ENCODE measurements at places on chromosomes 12 and 14.

DNA sequence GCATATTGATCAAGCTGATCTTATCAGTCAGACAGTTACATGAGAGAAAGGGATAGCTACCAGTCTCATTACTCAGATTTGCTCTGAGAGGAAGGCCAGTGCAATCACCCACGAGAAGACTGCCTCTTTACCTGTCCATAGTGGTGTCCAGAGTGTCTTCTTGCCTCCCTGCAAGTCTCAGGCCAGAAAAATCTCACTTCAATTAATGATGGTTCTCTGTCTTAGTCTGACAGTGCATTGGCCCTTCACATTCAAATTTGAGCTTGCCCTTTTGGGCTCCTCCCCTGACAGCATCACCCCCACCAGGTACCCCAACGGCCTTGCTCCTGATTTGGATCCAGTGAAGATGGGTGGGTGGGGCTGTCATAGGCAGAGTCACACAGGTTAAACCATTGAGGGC lies at the start of gene AICDA:
Gene AICDA (minus strand): TSS at position 231 of the 400 bp plus-strand sequence. CDS start 92 bp downstream, at position 139.
- no peak for DNase-seq

DNA sequence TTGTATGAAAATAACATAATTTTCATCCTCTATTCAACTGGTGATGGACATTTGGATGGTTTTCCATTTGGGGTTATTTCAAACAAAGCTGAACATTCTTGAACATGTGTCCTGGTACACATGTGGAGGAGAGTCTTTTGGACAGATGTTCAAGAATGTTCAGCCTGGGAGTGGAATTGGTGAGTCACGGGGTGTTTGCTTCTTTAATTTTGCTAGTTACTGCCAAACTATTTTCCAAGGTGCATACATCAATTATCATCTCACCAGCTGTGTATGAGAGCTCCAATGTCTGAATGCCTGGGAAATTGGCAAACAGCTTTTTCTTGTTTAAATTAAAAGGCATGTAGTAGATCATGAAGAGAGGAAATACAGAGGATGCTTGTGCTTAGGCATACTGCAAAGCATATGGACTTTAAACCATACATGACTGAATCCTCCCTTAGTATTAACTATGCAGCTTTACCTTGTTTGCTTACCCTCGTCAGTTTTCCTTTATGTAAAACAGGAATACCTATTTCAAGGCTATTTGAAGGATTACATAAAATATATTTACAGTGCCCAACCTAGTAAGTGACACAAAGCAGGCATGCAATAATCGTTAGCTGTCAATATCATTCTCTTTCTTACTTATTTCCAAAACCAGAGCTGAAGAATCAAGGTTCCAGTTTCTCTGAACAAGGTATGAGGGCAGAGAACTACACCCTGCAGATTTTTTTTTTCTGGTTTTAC lies 152.1 kb downstream of the ITPR2 start:
- DNase-seq, result no peak

DNA sequence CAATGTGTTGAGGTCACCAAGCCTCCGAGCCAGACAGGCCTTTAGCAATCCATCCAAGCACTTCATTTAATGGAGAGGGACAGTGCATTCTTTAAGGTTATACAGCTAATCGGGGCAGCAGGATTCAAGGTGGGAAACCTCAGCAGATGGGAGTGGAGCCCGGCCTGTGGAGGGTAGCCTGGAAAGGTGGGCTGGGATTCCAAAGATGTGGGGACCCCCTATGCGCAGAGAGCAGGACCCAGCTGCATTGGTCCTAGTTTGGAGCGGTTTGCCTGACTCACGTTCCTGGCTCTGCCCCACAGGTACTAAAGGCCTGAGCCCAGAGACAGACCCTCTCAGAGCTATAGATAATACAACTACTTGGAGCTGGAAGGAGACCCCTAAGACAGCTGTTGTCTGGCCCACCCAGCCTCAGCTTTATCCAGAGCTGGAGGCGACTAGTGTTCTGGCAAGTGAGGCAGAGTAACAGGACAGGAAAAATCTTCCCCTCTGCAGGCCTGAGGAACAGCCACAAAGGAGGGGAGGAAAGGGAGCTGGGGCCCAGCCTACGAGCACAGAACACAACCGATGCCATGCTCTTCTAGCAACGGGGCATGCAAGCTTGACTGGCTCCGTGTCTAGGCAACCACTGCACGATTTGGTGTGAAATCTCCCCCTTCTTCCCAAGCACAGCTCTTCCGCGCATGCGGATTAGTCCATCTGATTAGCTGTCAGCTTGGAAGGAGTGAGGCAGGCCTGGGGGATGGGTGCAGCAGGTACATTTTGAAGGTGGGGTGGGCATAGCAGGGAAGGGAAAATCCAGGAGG lies 1.1 kb upstream of the MYH7 start:
- no peak for DNase-seq

DNA sequence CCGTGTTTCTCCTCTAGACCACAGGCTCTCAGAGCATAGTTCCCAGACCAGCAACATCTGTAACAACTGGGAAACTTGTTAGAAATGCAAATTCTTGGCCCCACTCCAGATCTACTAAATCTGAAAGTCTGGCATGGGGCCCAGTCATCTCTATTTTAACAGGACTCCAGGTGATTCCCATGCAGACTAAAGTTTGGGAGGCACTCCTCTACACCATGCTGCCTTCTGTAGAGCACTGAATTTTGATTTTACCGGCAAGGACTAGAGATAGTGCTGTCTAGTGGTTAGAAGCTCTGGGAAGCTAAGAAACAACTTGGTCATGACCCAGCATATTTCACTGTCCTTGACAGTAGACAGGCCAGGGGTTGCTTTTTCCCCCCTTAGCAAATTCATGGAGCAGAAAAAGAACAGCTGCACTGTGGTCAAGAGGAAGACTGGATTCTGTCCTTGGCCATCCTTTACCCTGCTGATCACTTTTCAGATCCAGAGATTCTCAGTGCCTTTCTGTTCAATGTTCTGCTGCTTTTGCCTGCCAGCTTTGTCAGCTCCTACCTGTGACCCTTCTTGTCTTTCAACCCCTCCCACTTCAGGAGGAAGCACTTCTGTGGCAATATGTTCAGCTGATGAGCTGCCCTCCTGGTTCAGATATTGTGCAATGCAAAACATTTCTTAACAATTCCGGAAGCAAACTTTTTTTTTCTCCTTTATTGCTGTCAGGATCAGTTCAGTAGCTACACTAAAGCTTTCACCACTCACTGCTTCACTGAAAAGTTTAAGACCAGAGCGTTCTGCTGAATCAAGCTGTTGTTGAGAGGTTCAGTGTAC lies 133.8 kb upstream of the NUDT4 start:
- DNase-seq, result peak; percentile 23

GRCh38 chr12:25236190-25236589 lies 14.5 kb downstream of the KRAS start:
- DNase-seq, result no peak

GRCh38 chr12:64670019-64670418 lies 59.7 kb downstream of the RASSF3 start:
- DNase-seq, result no peak

DNA sequence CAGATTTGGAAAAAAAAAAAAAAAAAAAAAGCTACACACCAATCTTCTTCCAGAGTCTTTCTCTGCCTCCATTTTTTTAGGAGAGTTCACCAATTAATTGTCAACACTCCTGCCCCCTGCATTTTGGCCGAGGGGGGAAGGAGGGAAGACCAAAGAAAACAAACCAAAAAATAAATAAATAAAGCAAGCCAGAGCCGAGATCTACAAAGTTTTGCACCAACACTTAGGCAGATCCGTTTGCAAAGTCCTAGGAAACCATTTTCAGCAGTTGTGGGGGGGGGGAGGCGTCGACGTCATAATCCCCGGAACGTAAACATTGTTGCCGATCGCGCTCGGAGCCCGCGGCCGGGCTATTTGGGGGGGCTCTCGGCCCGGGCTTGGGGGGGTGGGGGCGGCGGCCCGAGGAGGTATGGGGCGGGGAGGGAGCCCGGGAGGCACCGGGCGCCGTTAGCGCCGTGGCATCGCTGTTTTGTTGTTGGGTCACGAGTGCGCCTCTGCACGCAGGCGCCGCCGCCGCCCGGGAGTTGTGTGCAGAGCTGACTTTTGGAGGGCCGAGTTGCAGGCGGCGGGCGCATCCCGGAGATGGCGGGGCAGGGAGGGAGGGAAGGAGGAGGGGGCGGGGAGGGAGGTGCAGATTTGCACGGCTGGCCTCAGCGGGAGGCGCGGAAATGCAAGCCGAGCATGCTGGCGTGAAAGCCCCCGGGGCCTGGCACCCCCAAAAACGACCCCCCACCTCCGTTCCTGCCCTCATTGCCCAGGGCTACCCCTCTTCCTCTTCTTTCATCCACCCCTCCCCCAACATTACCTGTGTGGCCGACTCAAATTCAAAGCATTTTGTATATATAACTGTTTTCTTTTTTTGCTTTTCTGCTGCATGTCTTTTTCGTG lies 598 bp downstream of the KDM2B start:
- peak; percentile 71 for DNase-seq

DNA sequence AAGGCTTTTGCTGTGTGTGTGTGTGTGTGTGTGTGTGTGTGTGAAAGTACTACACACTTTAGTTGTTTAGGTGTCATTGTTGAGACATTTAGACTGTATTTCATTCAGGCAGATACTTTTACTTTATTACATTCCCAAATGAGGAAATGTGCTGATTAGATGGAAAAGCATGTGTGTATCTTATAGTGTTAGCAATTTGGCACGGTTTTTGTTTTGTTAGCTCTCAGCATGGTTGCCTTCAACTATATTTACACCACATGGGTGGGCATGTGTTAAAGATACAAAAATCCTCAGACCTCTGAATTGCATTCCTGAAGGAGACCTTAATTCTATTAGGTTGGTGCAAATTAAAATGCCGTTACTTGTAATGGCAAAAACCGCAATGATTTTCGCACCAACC lies 879.5 kb downstream of the DIO2 start:
- no peak for DNase-seq

DNA sequence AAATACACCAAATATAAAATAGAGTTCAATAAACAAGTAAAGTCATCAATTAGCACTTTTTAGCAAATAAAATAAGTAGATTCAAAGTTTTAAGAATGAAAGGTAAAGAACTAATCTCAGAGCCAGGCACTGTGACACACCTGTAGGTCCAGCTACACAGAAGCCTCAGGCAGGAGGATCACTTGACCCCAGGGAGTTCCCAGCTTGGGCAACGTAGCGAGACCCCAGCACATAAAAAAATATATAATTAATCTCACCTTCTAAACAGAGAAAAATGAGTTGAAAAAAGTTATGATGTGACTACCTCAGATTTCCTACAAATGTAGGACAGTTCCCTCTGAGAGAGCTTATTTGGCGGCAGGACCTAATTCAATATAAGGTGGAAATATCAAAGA lies 19.3 kb downstream of the DAD1 start:
- no peak for DNase-seq

GRCh38 chr14:102262929-102263462 lies 42.0 kb downstream of the MOK start:
- no peak for DNase-seq

- DNase-seq, result no peak
Observed at GRCh38 chr12:94498073-94498472, 38.4 kb upstream of the CEP83 start.

DNA sequence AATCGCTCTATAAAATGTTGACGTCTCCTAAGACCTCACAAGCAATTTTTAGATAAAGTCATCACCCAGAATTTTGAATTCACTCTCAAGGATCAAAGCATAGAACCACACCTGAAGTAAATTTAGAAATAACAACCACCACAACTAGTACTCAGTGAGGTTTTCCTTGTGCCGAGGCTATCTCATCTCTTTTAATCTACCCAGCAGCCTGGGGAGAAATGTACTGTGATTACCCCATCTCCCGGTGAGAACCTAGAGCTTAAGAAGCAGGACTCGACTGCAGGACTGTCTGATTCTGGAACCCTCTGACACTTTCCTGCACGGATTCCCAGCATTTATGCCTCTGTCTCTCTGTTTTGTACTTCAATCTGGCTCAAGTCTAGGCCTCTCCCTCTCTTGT lies 180.9 kb upstream of the PLXNC1 start:
- DNase-seq, result no peak

- DNase-seq, result no peak
Observed at GRCh38 chr14:100041271-100041670, 24.0 kb upstream of the EVL start.

DNA sequence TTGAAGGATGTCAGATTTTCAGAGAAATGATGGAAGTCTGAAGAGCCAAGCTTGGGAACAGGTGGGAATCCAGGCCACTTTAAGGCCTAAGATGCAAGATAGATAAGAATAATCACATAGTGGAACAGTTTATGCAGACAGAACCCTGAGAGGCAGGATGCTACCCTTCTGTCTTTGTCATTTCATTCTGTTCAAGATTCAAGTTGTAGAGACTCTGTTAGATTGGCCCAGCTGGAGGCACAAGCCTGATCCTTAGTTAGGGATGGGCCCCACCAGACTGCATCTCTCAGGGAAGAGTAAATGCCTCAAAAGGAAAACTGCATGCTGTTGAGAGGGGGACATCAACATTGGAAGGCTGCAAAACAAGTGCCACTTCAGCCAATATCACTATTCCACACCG lies 287.0 kb downstream of the PCNX1 start:
- no peak for DNase-seq

DNA sequence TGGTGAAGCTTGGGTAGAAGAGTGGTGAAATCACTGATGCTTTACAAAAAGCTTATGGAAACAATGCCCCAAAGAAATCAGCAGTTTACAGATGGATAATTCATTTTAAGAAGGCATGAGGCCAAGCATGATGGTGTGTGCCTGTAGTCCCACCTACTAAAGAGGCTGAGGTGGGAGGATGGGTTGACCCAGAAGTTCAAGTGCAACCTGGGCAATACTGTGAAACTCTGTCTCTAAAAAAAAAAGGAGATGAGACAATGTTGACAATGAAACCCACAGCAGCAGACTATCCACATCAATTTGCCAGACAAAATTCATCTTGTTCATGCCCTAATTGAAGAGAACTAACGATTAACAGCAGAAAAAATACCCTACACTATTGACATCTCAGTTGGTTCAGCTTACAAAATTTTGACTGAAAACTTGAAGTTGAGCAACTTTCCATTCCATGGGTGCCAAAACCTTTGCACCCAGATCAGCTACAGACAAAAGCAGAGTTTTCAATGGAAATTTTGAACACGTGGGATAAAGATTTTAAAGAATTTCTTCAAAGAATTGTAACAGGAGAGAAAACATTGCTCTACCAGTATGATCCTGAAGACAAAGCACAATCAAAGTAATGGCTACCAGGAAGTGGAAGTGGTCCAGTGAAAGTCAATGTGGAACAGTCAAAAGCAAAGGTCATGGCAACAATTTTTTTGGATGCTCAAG lies 26.7 kb downstream of the BTG1 start:
- DNase-seq, result no peak

DNA sequence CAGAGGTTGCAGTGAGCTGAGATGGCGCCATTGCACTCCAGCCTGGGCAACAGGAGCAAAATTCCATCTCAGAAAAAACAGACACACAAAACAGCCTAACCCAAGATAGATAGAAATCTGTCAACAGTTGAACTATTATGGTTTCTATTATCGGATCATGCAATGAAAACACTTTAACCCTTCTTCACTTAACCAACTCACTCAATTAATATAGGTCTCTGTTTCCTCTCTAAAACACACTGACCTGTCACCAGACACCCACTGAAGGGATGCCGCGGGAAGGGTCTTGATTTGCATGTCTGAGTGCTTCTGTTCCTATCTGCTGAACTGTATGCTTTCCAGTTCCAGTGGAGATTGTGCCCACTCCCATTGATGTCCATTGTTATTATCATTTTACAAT lies 38.0 kb upstream of the NUDT4 start:
- no peak for DNase-seq

- DNase-seq, result no peak
Observed at GRCh38 chr14:64745511-64746091, 41.4 kb downstream of the PLEKHG3 start.
